ENCODE measurements at places on chromosomes 12 and 14.

DNA sequence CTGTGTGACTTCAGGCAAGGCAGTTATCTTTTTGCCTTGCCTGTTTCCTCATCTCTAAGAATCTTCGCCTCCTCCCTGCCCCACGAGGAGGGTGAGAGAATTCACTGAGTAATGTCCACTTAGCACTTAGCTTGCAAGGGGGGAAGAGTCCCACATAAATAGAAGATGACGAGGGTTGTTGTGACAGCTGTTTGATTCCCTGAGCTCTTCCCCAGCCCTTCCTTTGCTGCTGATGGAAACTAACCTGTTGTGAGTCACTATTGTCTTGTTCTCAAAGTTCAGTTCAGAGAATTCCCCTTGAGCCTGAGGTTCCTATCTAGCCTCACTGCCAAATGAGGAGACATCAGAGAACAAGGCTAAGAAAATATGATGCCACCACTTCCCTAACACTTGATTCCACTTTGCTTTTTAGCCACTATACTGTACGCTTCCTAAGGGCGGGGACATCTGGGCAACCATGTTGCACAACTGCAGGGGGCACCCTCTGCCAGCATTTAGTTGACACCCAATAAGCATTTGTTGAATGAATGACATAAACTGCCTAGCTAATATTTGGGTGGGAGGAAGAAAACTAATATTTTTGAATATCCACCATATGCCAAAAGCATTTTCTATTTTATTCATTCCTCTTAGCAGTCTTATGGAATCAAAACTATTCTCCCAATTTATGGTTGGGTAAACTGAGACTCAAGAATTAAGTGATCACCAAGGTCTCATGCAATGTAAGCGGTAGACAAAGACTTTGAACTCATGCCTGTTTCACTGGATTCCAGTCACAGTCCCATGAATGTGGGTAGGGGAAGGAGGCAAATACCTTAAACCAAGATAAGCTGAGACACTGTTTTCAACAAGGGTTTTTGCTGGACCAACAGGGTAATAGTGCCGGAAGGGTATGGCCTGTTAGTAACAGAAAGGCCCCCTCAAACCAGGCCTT lies 77.6 kb downstream of the ZFP36L1 start:
- DNase-seq, result peak; percentile 17

DNA sequence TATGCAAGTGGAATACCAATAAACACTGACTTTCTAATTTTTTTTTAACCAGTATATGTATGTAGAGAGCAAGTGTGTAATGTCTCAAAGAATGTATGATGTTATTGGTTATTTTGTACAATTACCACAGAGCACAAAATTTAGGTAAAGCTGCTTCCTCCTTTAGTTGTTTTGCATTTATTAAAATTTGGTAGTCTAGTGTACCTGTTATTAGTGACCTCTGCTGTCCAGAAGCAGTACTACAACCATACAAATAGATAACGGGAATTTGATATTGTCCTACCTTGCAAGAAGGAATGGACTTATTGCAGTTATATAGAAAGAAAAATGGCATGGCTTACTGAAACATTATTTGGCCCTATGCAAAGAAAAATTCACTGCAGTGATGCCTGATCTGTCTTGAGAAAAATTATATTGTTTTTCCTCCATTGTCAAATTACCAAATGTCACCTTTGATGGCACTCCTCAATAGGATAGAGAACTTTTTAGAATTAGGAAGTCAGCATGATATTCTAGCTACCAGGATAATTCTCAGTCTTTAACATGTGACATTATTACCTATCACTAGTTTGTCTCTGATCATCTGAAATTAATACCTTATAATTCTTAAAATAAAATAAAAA lies 153.9 kb upstream of the RMST start:
- DNase-seq, result peak; percentile 57

DNA sequence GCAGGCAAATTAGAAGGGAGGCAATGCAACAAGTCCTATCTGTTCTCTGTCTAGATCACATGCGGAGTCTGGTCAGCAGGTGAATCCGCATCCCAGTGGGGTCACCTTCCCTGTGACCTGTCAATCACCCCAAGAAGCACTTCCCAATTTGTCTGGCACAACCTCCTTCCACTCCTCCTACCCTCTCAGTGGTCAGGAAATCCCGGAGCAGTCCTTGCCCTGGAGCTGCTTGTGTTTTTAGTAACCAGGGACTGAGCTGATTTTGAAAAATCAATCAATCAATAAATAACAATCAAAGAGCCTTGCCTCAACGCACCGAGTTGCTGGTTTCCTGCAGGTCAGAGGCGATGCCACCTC lies 572 bp upstream of the ACSS3 start:
- peak; percentile 50 for DNase-seq

DNA sequence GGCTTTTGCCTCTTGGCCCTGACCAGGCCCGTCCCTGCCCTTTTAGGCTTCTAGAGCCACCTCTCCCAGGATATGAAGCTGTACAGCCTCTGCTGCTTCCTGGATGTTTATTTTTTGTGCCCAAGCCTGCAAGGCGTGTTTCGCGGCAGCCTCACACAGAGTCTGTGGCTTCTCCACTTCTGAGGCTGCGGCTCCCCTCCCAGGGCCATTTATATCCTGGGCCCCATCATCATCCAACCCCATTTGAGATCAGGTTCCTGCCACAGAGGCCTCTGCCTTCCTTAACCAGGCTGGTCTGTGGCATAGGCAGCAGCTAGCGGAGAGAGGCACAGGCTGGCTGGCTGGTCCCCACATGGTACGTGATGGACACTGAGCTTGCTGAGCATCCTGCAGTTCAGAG lies 114.1 kb upstream of the PWP1 start:
- DNase-seq, result no peak

- peak; percentile 52 for DNase-seq
These were observed at the start of gene SOAT2 for GRCh38 chr12:53102883-53103807. SOAT2 (plus strand) TSS chr12:53103486; CDS start chr12:53103578, 92 bp downstream.

- peak; percentile 93 for DNase-seq
These were observed 269.7 kb downstream of the TTC6 start for GRCh38 chr14:37864861-37865718.

- no peak for DNase-seq
These were observed 2.7 kb downstream of the CHST11 start for GRCh38 chr12:104459368-104459909.

DNA sequence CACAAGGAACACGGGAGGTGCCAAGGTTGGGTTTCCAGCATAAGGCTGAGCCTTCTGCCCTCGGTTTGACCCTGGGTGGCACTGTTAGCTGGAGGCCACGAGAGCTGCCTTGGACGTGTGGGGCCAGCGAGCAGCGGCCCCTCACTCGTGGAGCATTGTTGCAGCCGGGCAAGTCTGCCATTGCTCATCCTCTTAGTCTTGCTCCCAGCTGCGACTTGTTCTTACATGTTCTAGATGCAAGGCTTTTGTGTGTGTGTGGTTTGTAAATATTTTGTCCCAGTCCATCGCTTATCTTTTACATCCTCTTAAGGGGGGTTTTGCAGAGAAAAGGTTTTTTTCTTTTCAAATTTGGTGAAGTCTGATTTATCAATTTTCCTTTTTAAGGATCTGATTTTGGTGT lies 21.1 kb upstream of the C1S start:
- DNase-seq, result no peak

GRCh38 chr14:73896521-73896920 lies 9.9 kb downstream of the ZNF410 start:
- no peak for DNase-seq

DNA sequence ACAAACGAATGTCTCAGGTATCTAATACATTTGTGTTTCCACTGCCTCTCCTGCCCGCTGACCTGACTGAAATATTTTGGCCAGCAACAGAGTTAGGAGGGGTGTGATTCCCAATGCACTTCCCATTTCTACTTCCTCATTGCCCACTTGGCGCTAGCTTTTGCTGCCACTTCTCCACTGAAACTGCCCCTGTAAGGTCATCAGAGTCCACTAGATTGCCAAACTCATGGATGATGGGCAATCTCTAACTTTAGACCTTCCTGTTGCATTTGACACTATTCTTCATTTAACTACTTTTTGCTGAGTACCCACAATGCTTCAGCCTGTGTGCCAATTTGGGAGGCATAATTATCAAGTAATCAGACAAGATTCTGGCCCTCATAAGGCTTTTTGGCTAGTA lies 40.8 kb downstream of the GPR65 start:
- no peak for DNase-seq

GRCh38 chr14:67833403-67833802 lies 13.8 kb downstream of the RAD51B start:
- no peak for DNase-seq

- DNase-seq, result no peak
These were observed 703.2 kb upstream of the STXBP6 start for GRCh38 chr14:25753130-25753529.

GRCh38 chr12:75812271-75813018 lies 219.1 kb downstream of the PHLDA1 start:
- peak; percentile 95 for DNase-seq

GRCh38 chr12:124625867-124626675 lies 58.7 kb upstream of the NCOR2 start:
- no peak for DNase-seq

GRCh38 chr12:12735301-12735700 lies 18.1 kb downstream of the CDKN1B start:
- DNase-seq, result no peak

GRCh38 chr14:77369285-77369684 lies 7.6 kb downstream of the TMED8 start:
- DNase-seq, result no peak

DNA sequence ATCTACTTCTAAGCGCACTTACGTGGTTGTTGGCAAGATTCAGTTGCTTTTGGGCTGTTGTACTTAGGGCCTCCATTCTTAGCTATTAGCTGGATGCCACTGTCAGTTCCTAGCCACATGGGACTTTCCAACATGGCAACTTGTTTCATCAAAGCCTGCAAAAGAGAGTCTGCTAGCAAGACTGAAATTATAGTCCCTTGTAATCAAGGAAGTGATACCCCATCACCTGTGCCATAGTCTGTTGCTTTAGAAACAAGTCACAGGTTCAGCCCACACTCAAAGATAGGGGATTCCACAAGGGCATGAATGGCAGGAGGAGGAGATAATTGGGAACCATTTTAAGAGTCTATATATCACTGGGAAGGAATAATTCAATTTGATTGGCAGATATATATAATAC lies 27.1 kb upstream of the SLC17A8 start:
- DNase-seq, result no peak

- DNase-seq, result no peak
These were observed 50.9 kb downstream of the GRIP1 start for GRCh38 chr12:66627988-66628317.

GRCh38 chr14:94334872-94335271 lies 11.7 kb upstream of the SERPINA6 start:
- peak; percentile 82 for DNase-seq

DNA sequence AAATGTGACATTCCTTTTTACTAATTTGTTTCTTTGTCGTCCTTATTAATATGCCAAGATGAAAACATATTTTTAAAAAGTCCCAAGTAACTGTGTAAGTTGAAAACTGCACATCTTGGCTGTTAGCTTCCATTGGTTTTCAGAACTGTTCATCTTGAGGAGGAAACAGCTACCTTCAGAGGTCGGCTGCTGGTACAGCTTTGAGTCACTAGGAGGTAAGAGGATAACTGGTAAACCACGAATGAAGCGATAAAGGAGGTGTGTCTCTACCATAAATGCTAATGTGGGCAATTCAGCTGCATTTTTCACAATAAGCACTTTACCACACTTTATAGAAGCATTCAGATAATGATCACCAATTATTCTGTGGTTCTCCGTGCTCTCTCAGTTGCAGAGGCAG lies 137.5 kb upstream of the KRAS start:
- no peak for DNase-seq

DNA sequence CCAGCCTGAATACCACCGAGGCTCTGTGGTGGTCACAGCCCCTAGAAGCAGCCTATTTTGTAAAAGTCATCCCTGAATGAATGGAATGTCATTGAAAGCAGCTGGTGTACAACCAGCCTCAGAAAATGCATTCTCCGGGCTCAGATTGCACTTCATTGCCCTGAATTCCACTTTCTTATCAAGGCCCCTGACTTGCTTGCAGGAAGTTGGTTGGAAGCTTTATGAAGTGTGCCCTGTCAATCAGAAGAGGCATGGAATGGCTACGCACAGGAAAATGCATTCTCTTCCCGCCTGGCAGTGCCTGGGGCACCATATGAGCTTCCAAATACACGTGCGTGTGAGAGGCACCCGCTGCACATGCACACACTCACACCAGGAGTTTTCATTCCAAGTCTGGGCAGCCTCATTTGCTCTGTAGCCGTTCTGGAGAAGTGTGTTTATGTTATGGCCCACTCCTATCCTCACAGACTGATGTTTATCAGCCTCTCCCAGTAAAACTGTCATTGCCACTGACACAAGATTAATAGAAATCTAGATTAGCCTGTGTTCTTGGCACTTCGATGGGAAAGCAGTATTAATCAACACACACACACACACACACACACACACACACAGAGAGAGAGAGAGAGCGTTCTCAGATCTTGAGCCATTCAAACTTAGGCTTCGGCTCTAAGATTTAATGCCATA lies 63.9 kb downstream of the NUAK1 start:
- DNase-seq, result no peak

GRCh38 chr12:120750806-120751205 lies 25.2 kb downstream of the ACADS start:
- DNase-seq, result no peak

DNA sequence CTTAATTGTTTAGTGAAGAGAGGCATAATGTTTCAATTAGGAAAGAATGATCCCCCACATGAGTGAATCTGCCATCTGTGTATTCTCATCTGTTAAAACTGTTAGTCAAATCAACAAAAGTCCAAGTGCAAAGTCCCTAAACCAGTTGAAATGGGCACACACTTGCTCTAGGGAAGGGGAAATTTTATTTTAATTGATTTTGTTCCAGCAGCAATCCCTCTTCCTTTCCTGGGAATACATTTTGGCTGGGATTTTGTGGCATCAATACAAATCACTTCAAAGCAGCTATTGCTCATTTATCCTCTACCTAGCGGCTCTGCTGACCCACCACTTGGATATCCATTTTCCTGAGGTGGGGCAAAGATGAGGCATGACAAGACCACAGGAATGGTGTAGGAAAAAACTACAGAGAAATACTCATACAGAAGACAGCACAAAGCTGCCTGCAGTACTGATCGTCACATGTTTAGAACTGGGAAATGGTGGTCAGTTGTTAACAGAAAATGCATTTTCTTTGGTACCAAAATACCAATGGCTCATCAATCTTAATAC lies 9.8 kb upstream of the SSTR1 start:
- peak; percentile 35 for DNase-seq

DNA sequence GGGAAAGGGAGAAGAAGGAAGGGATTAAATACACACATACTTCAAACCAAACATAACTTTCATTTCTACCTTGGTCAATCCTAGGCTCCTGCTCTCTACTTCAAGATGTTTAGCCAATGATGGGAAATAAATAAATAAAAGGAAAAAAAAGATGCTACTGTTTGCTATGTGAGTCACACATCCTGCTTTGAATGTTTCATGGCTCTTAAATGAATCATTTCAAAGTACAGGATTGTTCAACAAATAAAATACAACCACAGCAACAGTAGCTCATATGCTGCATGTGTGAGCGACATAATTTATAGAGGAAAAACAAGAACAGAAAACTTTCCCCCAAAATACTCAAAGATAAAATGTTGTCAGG lies 54.3 kb upstream of the NPFF start:
- DNase-seq, result peak; percentile 22

GRCh38 chr14:64098120-64098519 lies 196.1 kb downstream of the ESR2 start:
- no peak for DNase-seq

GRCh38 chr14:71086567-71086966 lies 179.3 kb downstream of the PCNX1 start:
- no peak for DNase-seq
